AG04450 (cell line): ENCODE measurements at places on chromosomes 3 and 15.

DNA sequence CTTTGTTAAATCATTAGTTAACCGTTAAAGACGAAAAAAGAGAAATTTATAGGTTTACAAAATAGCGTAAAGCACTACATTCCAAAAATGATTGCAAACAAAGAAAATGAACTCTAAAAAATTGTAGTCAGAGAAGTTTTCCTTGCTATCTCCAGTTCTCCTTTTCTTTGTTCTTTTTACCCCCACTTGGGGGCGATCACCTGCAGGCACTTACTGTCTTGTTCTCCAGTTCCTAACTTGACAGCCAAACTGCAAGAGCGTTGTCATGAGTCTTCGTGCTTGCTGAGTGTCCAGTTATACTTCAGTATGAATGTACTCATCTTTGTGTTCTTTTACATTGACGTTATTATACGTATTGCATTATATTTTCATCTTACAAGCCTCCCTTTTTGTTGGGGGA is 54.5 kb downstream of the CHD2 start:
- DNase-seq, result no peak

DNA sequence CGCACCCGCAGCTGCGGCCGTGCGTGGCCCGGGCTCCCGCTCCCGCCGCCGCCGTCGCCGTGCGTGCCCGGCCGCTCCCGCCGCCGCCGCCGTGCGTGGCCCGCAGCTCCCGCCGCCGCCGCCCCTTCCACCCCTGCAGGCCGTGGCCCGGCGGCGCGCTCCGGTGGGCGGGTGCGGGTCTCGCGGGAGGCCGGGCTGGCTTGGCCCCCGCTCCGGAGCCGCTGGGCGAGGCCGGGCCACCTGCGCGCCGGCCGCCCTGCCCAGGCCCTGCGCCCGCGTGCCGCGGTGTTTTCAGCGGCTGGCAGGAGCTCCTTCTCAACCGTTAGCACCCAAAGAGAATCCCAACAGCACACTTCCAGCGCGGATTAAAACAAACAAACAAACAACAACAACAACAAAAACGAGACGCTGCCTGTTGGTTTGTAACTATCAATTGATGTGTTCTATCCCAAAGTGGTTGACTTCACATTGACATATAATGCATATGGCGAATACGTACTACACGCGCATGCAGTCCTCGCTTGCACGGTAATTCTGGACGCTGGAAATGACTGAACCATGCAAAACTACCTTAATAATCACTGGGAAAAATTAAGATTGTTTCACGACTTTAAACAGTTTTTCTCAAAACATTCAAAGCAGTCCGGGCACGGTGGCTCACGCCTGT is 113.7 kb upstream of the GOLGA8J start:
- no peak for DNase-seq

GRCh38 chr15:75199357-75199940 is 2.2 kb upstream of the C15orf39 start:
- no peak for DNase-seq

GRCh38 chr3:99833617-99834205 is 16.0 kb downstream of the CMSS1 start:
- DNase-seq, result no peak

- DNase-seq, result no peak
Observed at GRCh38 chr3:43782541-43782940, 91.8 kb downstream of the ABHD5 start.

DNA sequence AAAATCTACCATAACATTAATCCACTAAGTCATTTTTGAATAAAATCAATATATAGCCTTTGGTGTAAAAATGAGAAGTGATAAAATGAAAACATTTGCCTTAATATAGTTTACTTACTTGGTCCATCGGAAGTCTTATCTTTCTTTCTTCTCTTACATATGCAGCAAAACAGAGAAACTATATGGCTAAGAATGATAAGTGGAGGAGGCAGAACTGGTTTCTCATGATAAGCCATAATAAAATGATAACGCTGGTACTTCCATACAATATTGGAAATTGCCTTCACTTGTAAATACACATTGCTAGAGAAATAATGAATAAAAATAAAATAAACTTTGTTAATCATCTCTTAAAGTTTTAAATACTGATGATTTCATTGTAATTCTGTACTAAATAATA is 47.8 kb upstream of the USP50 start:
- DNase-seq, result no peak

- DNase-seq, result no peak
Observed at GRCh38 chr15:40567111-40567510, 2.0 kb upstream of the RPUSD2 start.

- DNase-seq, result no peak
Observed at GRCh38 chr3:55484801-55485791, 2.0 kb downstream of the WNT5A start.

DNA sequence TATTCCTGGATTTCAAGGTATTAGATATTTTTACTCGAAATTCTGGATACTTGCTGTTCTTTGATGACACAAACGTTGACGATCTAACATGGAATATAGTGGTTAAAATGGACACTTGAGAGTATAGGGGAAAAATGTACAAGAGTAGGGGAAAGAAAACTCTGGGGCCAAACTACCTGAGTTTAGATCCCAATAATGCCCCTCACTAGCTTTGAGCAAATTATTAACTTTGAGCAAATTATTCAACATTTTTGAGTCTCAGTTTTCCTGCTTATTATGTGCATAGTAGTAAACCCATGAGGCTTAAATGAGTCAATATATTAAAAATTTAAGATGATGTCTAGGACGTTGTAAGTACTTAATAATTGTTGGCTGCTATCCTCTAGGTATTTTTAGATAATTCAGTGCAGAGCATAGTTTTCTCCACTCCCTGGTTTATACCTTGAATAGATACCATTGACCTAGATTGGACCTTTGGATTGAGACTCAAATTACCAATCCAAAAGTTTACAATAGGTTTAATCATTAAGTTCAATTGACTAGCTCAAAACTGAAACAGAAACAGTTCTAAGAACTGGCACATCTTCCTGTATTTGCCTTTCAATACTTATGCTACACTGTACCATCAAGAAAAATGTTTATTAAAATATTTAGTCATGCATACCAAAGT is 4.5 kb downstream of the ADGRG7 start:
- no peak for DNase-seq

GRCh38 chr3:60355825-60356224 is 895.4 kb downstream of the FHIT start:
- DNase-seq, result no peak

DNA sequence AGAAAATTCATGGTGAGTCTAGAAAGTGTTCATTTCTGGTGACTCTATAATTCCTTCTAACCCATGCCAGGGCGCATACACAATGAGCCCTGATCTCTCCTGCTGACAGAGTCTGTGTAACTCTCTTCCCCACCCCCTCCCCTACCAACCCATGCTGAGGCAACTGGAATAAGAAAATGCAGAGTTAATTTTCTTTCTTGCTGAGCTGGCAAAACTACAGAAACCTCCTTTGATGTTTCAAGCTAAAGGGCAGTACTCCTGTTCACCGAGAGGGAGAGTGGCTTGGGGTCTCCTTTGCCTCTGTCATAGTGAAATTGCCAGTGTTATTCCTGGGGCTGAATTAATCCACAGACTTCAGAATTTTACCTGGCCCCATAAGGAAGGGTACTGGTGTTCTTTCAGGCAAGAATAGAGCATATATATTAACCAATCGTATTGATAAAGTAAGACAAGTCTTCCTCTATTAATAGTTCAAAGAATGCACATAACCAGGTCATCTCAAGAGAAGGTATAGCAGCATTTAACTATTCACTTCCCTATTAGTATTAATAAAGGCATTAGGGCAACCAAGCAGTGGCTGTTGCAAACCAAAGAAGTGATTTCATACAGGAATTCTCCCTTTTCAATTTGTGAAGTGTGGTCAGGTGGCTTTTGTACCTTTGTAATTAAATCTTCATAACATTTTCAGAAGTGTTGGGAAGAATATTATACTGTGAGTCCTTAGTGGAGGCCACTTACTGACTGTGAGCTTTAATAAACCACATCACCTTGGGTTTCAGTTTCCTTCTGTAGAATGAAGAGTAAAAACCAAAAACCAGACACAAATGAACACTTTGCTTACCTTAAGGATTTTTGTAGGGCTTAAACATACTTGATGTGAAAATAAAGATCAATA is 4.1 kb downstream of the GAP43 start:
- DNase-seq, result no peak

GRCh38 chr3:73827725-73828211 is 203.0 kb upstream of the PDZRN3 start:
- no peak for DNase-seq

DNA sequence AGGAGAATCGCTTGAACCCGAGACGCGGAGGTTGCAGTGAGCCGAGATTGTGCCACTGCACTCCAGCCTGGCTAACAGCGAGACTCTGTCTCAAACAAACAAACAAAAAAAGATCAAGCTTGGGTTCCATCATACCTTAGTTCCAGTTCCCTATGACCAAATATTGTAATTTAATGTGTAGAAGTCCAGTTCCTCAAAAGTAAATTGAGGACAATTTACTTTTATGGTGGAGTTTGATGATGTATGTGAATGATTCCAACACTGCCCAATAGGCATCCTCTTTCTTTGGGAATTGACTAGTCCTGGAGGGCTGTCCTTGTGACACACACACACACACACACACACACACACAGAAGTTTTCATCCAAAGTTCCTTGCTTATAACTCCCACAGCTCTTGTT is 2.8 kb upstream of the PKM start:
- DNase-seq, result no peak

DNA sequence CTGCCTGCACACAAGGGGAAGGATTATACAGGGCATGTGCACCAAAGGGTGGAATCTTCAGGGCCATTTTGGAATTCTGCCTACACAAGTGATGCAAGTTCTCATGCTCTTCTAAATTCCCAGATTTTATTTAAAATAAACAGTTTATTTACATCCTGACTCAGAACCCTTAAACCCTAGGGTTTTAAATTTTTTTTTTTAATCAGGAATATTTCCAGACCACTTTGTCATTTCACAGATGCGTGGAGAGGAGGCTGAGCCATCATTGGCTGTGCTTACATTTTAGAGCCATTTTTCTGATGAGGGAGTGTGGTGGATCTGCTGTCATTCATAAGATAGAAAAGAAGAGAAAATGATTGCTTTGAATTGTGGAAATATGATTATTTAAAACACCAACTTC is 65.2 kb upstream of the MNS1 start:
- DNase-seq, result no peak

DNA sequence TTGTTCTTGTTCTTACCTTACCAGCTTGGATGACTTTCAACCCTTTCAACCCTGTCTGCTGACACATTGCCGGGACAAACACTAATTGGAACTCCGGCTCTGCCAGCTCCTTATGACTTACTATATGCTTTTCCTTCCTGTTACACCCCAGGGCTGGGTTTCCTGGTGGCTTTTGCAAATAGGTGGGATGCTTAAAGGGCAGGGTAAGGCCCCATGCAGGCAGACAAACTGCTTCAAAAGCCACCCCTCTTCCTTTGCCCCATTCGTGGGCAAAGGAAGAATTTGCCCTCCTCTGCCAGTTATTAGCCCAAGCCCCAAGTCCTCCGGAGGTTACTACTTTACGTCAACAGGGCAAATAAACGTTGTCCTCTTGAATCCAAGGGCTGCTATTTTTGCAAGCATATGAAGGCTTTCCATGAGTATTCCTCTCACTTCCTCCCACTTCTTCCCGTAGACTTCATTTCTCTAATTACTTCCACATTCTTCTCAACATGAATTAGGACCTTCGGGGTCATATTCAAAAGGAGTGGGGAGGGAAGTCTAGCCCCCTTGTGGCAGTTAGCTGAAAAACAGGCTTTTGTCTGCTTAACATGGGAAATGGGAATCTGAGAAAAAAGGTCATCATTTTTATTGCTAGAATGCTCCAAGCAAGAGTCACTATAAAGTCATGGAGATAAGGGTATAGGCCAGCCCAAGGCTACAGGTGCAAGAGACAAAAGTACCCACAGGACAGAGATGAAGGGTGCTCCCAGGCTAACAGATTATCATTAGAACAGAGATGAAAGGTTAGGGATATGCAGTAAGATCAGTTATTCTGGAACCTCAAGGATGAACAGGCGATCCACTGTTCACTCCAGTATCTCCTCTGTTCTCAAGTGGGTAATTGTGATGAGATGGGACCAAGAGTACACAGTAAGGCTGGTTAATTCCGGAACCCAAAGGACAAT is 56.3 kb upstream of the FSTL1 start:
- DNase-seq, result no peak

DNA sequence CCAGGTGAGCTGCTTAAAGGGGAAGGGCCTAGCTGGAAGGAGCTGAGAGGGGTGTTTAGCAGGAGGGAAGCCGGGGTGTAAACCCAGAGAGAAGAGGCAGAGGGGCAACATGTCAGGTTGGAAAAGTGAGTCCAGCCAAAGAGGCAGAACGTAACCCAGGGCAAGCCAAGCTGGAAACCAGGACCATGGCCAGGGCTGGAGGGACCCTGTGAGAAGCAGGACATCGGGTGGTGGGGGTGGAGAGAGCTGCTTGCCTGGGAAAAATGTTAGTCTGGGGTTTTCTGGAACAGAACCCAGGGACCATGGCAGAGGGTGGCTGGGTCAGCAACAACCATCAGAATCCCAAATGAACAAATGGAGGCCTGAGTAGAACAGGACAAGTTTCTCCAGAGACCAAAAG is 32.6 kb downstream of the SEMA5B start:
- DNase-seq, result no peak

- no peak for DNase-seq
Observed at GRCh38 chr3:146581080-146581601, 24.0 kb downstream of the PLSCR5 start.

DNA sequence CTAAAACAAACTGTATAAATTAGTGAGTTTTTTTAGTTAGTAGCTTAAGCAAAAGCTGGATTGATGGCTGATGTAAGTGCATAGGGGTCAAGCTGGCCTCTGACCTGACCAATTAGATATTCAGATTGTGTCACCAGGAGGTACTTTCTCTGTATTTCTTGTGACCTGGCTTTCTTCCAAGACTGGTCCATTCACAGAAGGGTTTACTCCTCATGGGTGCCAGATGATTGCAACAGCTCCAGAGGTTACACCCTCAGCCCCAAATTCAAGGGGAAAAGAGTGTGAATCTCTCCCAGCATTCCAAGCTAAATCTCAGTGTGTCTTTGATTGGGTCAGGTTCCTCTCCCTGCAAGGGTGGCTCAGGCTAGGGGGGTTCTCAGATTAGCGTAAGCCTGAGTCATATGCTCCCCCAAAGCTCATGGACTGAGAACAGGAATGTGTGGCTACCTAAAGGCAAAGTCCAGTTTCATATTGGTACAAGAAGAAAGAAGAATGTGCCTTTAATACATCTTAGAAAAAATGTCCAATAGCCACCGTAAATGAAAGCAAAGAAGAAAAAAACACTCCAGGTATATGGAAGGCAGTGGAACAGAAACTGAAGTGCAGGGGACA is 16.5 kb downstream of the PML start:
- DNase-seq, result no peak

DNA sequence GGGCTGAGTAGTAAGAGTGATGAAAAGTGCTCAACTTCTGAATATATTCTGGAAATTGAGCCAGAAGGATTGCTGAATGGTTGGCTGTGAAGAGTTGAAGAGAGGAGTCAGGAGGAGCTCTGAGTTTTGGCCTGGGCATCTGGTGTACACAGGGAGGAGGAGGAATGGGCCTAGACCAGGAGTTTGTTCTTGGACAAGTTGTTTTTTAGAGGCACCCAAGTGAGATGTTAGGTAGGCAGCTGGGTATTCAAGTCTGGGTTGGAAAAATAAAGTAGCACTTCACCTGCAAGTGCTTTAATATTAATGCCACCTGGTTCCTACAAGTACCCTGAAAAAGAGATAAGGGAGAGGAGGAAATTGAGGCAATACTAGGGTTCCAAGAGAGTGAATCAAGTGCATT is 14.7 kb downstream of the BSN start:
- no peak for DNase-seq
